Stimulated activated CD4-positive, alpha-beta T cell treated with anti-CD3 and anti-CD28 coated beads, Interleukin-2, amount 100 ng/mL, for 24 hours (primary cell): ENCODE measurements at places on chromosomes 5 and 9.

GRCh38 chr5:133756756-133757155 lies 144.4 kb upstream of the FSTL4 start:
- DNase-seq: no peak

DNA sequence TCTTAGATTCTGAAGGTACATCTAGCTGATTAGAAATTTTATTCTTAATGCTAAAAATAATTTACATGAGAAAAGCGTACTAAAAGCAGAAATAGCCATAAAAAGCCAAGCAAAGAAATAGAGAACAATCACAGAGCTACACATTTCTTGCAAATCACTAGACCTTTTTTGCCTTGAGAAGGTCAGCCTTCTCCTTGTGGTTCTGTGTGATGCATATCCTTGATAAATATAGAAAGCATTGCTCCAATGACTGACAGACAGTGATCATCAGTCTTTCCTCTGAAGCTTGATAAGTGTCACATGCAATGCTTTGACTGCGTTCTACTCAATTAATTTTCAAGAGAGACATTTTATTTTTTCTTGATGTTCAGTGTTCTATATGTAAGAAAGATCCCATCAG lies 226.9 kb downstream of the CEMIP2 start:
- DNase-seq: no peak

GRCh38 chr5:169139480-169140050 lies 161.4 kb downstream of the SLIT3 start:
- no peak for DNase-seq

GRCh38 chr9:99565203-99565602 lies 256.5 kb upstream of the NR4A3 start:
- DNase-seq: no peak

DNA sequence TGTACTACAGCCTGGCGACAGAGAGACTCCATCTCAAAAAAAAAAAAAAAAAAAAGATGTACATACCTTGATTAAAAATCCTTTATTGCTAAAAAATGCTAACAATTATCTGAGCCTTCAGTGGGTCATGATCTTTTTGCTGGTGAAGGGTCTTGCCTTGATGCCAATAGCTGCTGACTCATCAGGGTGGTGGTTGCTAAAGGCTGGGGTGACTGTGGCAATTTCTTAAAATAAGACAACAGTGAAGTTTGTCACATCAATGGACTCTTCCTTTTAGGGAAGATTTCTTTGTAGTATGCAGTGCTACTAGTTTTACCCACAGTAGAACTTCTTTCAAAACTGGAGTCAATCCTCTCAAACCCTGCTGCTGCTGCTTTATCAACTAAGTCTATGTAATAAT lies 33.9 kb upstream of the OTULINL start:
- no peak for DNase-seq

GRCh38 chr9:129318121-129319075 lies 140.3 kb upstream of the IER5L start:
- DNase-seq: peak; percentile 13

- no peak for DNase-seq
These were observed 210.3 kb upstream of the TNC start for GRCh38 chr9:115328228-115328627.

DNA sequence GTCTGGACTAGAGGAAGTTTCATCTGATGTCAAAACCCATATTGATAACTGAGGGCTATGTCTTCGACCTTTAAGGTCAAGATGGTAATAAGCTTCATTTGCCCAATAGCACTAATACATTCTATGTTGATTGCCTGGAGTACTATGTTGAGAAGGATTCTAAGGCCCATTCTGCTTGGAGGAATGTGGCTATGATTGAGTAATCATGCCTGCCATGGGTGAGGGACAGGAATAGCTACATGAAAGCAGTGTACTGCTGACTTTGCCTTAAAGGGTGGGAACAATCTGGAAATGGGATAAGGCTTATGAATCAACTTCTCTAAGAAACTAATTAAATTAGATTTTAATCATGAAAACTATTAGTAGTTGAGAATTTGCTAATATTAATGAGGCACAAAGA lies 13.6 kb downstream of the NNT start:
- no peak for DNase-seq

DNA sequence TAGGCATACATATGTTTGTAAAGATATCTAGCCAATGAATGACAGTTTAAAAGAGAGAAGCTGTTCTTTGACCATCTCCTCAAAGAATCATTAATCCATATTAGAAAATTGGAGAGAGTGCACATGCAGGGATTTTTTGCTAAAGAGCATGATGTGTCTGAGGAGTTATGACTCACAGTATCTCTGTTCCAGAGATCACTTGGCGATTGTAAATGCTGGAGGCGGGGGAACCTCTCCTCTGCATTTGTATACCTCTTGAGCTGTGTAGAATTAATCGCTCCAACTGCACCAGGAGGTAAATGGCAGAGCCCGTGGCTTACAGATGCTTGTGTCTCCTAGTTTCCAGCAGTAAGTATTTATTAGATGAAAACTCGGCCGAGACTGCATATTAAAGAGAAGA lies 3.6 kb upstream of the SPATA31D1 start:
- no peak for DNase-seq

- no peak for DNase-seq
These were observed 177.8 kb downstream of the GABBR2 start for GRCh38 chr9:98530806-98531386.
